ENCODE measurements at places on chromosomes 16 and 17.

- no peak for DNase-seq
Observed at GRCh38 chr16:57805176-57805575, 2.9 kb upstream of the KIFC3 start.

DNA sequence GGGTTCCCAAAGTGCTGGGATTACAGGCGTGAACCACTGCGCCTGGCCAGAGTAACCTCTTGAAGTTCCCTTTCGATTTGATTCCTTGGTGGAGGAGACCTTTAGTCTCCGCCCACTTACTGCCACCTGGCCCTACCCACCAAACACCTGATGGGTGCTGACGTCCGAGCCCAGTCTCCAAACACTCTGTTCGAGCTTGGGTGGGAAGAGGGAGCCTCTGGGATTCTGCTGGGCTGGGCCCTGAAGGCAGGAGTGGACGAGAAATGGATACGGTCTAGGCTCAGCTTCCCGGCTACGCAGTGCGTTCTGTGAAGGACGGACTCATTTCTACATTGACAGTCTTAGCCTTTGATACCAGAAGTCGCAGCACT, 870 bp upstream of the ITGA3 start:
- DNase-seq: no peak

GRCh38 chr17:81526662-81527571, 1.3 kb upstream of the FSCN2 start:
- no peak for DNase-seq

GRCh38 chr16:51549836-51550235, 398.8 kb upstream of the SALL1 start:
- DNase-seq: no peak

GRCh38 chr17:57587193-57587969, 157.7 kb downstream of the CCDC182 start:
- DNase-seq: no peak

GRCh38 chr16:88030498-88030897, 79.3 kb downstream of the BANP start:
- DNase-seq: no peak

GRCh38 chr16:1746693-1747195, 24.6 kb downstream of the NME3 start:
- DNase-seq: no peak

- DNase-seq: no peak
Observed at GRCh38 chr17:2957631-2958286, 105.6 kb downstream of the OR1D5 start.

- DNase-seq: no peak
Observed at GRCh38 chr17:31248986-31249834, 47.8 kb downstream of the OMG start.

- no peak for DNase-seq
Observed at GRCh38 chr17:43587647-43588046, 41.5 kb upstream of the ETV4 start.

- no peak for DNase-seq
Observed at GRCh38 chr16:54932737-54933254, 2.1 kb downstream of the IRX5 start.

DNA sequence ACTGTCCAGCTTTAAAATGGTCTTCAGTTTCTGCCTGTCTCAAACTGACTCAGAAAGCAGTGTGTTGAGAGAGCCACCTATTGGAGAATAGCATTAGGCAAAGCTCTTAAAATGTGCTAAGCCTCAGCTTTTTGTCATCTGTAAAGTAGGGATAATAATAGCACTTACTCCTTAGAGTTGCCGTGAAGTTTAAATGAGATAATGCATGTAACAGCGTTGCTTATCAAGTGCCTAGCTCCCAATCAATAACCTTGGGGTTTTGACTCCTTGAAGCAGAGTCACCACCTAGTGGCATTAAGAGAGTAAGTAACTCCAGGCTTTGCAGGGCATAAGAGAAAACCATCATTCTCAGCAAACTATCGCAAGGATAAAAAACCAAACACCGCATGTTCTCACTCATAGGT, 163.3 kb downstream of the HS3ST2 start:
- DNase-seq: no peak

DNA sequence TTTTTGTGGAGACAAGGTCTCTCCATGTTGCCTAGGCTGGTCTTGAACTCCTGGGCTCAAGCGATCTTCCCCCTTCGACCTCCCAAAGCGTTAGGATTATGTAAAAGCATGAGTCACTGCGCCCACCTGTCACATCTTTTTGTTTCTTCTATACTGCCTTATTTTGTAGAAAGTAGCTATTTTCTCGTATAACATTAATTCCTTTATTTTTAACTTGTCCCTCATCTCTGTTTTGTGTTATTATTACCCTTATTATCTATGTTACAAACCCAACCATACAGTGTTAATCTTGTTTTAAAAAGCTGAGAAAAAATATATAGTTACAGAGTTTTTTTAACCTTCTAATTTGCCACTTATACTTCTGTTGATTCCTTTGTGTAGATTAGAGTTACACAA, 1.4 kb upstream of the TXNDC11 start:
- DNase-seq: no peak

DNA sequence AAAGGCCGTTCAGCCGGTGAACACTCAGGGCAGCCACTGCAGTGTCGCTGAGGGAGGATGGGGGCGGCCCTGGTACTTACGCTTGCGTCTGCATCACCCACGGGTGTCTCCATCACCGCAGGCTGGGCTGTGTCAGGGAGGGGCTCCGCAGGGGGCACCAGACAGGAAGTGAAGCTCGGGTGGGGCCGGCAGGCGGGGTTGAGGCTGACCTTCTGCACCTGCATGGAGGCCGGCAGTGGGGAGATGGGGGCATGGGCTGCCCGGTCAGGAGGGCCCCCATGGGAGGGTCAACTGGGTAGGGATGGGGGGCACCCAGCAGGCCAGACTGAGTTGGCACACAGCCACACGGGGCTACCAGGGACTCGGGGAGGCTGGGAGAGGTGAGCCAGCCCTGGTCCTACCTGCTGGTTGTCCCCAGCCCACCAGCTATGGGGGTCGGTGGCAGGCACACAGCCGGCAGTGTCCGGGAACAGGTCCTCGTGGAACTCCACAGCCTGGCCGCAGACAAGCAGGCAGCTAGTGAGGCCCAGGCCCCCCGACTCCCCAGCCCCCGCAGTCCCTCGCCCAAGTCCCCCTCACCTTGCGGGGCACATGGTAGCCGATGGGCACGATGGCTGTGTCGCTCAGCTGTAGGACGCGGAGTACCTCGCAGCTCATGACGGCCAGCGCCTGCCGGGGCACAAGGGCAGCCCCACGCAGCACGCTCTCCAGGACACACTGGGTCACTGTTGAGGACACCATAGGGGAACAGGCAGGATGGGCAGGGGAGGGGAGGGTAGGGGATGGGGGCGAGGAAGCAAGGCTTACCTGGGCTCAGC, 7.2 kb upstream of the VASN start:
- DNase-seq: no peak

DNA sequence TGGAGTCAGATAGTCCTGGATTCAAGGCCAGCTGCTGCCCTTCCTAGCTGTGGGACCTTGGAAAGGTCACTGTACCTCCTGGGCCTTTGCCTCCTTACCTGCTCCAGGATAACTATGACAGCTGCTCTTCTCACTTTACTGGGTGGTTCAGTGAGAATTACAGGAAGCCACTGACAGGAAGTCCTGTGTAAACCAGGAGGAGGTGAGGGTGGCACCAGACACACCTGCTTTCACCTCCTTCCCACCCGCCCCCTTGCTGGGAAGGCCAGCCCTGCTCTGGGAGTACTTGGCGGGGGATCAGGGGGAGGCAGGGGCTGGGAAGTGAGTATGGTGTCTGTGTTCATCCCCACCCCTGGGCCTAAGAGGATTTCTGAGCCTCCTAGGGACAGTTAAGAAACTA, 42.6 kb downstream of the CPNE2 start:
- DNase-seq: no peak

GRCh38 chr17:45294506-45294905, 22.3 kb downstream of the MAP3K14 start:
- no peak for DNase-seq

- no peak for DNase-seq
Observed at GRCh38 chr17:2965621-2966595, 97.5 kb downstream of the OR1D5 start.

- DNase-seq: no peak
Observed at GRCh38 chr16:14111713-14112538, 40.8 kb downstream of the MRTFB start.

GRCh38 chr17:38867968-38868816, 1.7 kb upstream of the LASP1 start:
- DNase-seq: no peak

GRCh38 chr16:23975293-23975692, 139.5 kb downstream of the PRKCB start:
- DNase-seq: no peak

DNA sequence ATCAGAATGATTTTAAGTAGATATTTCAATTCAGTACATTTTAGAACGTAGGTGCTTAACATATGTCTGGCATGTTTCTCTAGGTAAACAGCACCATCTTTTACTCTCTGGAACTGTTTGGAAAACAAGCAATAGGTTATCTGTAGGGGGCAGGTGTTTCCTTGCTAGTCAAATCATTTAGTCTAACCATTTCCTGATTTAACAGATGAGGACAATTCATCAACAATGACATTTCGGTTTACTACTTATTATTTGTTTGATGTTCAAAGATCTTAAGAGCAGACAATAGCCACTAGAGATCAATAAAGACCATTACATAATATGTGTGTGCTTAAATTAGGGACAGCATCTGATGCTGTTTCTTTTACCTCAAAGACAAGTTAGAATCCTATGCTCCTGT, 173.1 kb downstream of the CEP112 start:
- DNase-seq: no peak

GRCh38 chr16:4322121-4323052, 6.5 kb downstream of the GLIS2 start:
- DNase-seq: no peak

GRCh38 chr16:88743693-88744576, 37.6 kb downstream of the CTU2 start:
- peak; percentile 59 for DNase-seq

DNA sequence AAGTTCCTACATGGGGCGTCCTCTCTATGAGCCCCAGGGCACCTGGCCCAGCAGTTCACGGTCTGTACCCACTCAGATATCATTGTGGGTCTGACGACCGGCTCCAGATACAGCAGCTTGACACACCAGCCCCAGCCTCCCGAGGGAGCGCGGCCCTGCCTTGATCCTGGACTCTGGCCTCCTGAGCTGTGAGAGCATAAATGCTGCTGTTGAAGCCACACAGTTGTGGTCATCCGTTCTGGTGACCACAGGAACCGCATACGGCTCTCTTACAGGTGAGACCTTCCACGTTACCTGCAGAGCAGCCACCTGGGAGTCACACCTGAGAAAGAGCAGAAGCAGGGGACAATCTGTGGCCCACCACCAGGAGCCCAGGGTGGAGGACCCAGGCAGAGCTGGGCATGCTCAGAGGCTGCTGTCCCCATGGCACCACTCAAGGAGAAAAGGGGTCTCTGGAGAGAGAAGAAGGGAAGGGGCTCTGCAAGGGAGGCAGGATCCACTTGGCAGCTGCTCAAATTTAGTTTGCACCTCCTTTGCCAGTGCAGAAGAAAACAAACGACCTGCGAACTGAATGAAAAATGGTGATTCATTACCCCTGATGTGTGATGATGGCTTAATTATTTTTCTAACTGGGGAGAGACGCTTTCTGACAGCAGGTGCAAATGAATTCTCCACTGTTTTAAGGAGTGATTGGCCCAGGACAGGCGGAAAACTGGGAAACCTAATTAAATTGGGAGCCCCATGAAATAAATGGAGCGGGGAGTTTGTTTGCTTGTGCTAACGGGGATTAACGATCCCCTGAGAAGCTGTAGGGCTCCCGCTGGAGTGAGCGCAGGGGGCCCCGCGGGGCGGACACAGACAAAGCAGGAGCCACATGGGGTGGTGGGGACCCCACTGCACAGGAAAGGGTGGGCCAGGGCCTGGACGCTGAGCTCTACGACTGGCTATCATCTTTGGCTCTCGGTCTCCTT, 208.9 kb downstream of the RBFOX3 start:
- DNase-seq: no peak

- DNase-seq: no peak
Observed at GRCh38 chr17:77196251-77196650, 55.5 kb downstream of the SEC14L1 start.

DNA sequence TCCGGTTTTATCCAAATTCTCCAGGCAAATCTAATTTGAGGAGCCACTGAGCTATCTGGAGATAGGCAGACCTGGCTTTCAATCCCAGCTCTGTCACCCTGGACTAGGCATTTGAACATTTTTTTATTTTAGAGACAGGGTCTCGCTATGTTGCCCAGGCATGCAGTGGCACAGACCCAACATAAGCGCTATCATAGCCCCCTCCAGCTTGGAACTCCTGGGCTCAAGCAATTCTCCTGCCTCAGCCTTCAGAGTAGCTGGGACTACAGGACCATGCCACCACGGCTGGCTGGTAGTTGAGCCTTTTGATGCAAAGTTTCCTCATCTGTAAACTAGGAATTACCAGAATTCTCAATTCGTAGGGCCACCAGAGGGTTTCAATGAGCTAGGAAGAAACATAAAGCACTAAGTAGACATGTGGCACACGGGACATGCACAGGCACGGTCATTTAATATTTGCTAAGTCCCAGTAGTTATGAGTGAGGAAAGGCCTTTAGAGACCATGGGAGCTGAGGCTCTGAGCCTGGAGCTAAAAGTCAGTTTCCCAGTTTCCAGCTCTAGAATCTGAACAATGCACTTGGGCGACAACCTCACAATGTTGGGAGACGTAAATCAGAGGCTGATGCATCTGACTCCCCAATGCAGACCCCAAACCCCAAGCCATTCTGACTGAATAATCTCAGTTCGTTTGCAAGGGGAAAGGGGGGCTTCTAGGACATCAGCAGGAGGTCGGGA, 1.1 kb downstream of the ELOB start:
- DNase-seq: no peak

DNA sequence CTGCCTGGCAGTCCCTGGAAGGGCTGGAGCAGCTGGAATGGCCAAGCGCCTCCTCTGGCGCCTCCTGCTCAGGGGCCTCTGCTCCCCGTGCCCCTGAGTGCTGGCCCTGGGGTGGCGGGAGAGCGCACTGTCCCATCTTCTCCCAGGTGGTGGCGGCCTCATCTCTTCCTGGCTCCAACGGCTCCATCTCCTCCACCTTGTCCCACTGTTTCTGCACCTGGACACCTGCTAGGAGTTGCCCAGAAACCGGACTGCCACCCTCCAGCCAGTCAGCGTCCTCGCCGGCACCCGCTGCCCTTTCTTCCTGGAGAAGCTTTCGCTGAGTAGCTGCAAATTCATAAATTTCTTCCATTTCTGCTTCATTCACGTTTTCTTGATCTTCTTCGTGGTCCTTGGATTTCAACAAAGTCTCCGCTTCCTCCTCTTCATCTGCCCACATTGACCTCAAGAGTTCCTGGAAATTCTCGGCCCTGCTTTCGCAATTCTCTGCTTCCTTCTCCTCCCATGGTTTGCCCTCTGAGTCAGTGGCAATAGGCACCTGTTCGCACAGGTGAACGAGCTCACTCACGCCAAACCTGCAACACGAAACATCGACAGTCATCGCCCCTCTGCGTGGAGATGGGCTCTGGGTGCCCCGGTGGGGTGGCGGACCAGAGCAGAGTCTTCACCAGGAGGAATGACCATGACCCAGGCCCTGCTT, 13.7 kb upstream of the NLRC3 start:
- no peak for DNase-seq

Measured in activated CD8-positive, alpha-beta memory T cell treated with anti-CD3 and anti-CD28 coated beads for 4 hours (primary cell).